ENCODE measurements at places on chromosomes 3 and 15.

DNA sequence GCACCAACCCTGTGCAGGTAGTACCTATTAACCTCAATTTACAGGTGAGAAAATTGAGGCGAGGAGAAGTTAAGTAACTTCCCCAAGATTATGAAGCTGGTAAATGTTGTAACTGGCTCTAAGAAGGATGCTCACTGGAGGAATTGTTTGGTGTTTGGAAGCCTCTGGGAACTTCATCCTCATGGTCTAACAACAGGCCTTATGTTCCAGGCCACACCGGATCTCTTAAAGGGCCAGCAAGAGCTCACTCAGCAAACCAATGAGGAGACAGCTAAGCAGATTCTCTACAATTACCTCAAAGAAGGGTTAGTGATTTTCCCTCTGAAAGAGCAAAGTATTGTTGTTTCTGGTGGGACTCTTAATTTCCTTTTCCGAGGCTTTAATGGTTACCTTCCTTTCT lies 63.9 kb downstream of the CGNL1 start:
- no peak for DNase-seq

- no peak for DNase-seq
These were observed 33.8 kb downstream of the HDC start for GRCh38 chr15:50231761-50232160.

GRCh38 chr3:34396288-34396687 lies 597.9 kb downstream of the PDCD6IP start:
- DNase-seq: no peak

GRCh38 chr3:71127052-71127831 lies 456.3 kb downstream of the FOXP1 start:
- no peak for DNase-seq

DNA sequence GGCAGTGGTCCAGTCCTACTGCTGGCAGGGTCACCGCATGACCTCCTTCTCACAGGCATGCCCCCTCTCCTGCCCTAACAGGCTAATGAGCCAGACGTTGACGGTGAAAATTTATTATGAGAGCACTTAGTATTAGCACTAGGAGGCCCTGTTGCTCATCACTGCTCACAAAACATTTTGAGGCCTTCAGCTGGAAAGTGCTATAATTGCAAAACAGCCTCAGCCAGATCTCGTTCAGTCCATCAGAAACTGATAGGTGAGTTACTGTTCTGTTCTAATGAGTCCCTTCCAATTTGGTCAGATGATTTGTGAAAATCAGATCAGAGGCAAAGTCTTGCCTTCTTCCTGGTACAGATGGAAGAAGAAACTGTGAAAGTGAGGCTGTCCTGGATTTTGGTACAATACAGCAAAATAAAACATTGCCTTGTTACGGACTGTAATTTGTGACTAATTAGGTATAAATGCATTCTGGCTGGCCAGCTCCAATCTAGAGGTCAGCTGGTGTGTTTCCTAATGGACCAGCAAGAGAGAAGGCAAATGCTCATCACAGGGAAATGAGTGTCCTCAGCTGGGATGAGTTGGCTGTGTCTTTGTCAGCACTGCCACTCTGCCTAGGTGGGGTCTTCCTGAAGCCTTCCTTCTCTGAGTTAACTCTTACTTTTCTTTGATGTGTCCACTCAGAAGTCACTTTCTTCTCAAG lies 316.8 kb downstream of the CHST2 start:
- DNase-seq: no peak

- DNase-seq: peak; percentile 26
These were observed 121.7 kb upstream of the PRR20G start for GRCh38 chr3:127409421-127410136.

DNA sequence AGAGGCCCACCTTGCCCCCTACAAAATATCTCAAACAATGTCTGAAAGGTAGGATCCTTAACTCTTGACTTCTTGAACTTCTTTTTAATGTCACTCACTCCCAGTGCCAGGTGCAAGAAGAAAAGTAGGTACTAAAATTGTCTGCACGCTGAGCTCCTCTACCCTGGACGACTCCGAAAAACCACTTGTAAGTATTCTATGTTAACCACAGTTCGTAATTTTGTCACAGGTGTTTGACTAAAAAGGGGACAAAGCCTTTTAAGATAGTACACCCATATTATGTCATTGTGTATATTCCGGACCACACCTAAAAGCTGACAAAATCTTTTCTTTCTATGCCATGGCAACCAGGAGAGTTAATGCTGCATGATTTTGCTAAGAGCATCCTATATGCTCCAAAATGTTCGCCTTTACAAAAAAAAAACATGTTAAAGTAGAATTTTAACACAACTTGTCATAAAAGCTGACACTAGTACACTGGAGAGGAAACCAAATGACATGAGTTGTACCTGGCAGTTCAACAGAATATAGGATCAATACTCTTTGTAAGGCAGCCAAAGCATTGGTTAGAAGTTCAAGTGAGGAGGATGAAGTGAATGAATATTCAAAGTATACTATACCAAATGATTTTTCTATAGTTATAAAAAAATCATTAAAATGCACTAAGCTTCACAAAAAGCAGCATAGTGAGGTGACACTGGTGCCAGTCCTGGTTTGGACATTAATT lies 210.5 kb downstream of the FOXP1 start:
- no peak for DNase-seq

DNA sequence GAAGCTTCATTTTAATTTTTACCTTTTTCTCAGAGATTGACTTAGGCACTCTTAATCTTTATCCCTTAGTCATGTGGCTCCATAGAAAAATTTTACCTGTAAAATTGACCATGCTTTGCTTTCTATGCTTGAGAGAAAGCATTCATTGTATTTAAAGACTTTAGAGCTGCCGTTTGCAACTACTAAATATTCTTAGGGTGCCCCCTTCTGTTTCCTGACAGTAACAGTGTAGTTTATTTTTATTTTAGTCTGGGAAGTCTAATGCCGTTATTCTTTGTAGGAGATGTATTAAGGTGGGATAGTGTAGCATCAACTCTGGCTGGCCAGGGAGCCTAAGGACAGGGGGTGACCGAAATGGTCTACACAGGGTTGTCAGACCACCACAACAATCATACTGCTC lies 84.5 kb upstream of the SYNPR start:
- no peak for DNase-seq

GRCh38 chr3:179734497-179735281 lies 81.8 kb downstream of the USP13 start:
- DNase-seq: no peak

GRCh38 chr3:15086699-15087098 lies 12.2 kb downstream of the RBSN start:
- no peak for DNase-seq

- DNase-seq: no peak
These were observed 453.7 kb downstream of the FGF12 start for GRCh38 chr3:192273697-192274010.

DNA sequence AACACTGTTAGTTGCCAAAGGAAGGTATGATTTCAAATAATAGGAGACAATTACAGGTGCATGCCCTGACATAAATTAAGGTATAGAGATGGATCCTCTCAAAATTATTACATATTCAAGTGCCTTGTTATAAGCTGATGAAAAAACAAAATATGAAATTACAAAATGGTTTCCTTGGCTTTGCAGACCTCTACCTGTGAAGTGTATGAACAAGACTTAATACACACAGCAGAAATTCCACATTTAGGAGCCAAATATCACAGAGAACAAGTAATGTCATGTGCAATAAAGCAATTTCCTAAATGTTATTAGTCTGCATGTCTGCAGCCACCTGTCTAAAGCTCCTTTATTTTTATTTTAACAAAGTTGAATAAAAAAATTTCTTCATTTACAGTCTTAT lies 151.5 kb downstream of the ALCAM start:
- DNase-seq: no peak

DNA sequence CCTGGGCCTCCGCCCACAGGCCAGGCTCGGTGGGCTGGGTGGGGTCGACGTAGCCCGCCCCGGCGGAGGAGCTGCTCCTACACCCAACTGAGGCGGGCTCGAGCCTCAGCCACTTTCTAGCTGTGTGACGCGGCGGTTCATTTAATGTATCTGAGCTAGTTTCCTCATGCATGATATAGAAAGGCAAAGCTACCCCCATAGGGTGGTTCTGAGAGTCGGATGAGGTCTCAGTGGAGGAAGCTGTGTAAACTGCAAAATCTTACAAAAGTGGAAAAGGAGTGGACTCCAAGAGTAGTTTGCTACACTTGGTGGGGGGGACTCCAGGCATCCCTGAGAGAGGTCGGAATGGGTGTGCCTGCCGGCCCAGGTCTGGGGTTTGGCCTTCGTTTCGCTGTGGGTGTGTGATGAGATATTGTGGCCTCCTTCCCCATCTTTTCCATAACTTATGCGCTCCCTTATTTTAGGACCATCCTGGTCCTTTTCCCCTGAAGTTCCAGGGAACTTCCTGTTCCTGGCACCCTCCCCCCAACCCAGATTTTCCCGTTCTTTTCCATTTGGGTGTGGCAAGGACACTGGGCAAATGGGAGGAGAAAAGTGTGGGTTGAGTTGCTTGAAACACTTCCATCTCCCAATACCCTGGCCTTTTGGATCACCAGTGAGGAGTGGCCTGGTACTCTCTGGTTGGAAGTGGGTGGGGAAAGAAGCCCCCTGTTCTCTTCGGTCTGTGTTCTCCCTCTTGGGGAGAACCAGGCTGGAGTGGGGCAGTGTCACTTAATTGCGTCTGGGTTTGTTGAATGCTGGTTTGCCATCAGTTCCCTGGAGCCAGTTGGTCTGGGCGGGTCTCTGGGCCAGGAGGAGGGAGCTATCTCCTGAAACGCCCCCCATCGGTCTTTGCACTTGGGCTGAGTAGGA lies 1.1 kb downstream of the PDIA5 start:
- DNase-seq: peak; percentile 49

- no peak for DNase-seq
These were observed 11.4 kb downstream of the LHFPL4 start for GRCh38 chr3:9542182-9542581.

DNA sequence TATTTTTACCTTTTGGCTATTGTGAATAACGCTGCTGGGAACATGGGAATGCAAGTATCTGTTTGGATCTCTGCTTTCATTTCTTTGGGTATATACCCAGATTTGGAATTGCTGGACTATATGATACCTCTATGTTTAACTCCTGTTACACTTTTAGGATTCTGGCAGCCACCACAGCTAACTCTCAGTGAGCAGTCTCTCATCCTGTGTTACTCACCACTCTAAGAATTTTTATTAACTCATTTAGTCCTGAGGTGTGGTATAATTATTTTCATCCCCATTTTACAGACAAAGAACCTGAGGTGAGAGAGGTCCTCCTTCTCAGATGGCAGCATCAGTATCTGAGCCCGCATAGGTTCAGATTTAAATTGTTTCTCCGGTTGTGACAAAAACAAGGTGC lies 1.1 kb downstream of the SPATA12 start:
- no peak for DNase-seq

DNA sequence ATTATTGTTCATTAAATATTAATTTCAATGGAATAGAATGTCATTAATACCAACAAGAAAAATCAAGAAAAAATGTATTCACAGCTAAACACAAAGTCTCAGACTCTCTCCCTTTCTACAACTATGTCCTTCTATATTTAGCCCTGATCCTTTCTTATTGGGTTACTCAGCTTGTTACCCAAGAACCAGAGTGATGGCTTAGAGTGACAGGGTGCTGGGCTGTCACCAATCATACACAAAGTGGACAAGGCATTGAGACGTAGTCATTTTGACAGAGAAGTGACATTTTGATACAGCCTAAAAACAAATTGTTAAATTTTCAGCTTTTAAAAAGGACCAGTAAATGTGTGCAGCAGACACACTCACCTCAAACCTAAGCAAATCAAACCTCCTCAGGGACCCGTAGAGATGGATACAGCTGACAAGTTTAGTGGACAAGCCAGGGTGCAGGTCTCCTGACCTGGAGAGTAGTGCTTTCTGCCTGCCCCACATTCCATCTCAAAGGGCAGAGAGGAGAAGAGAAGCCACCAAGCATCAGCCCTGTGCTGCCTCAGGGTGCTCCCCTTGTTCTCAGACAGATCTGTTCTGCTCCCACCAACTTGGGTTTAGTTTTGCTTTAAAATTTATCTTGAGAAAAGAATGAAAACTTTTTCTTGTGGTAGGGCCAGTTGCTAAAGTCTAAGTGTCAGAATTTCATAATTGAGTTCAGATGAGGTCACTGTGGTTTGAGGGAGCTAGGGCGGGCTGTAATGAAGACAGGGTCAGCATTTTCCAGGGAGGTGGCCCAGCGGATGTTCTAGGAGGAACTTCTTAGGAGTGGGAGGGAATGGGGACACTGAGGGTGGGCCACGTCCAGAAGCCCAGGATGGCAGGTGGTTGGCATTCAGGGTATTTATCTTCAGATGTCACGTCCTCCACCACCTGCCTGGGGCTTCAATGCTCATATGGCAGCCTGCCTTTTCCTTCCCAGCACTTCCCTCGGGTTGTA lies 136.5 kb upstream of the TBL1XR1 start:
- DNase-seq: peak; percentile 53

DNA sequence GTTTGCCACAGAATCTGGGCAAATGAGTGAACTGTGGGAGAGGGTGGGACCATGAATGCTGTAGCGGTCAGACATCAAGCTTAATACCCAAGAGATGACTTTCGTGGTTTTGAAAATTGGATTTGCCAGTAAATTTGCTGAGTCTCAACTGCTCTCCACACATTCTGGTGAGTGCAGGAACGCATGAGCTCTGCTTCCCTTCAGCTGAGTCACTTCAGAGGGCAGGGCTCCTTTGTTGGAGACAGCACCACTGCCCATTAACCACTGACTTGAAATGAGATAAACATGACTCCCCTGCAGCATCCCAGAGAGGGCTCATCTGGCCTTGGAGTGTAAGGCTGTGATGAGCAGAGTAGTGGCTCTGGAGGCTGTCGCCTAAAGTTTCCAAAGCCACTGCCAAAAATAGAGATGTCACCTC lies 22.6 kb downstream of the RARRES1 start:
- no peak for DNase-seq

- DNase-seq: no peak
These were observed 48.2 kb upstream of the MUC4 start for GRCh38 chr3:195859846-195860411.

DNA sequence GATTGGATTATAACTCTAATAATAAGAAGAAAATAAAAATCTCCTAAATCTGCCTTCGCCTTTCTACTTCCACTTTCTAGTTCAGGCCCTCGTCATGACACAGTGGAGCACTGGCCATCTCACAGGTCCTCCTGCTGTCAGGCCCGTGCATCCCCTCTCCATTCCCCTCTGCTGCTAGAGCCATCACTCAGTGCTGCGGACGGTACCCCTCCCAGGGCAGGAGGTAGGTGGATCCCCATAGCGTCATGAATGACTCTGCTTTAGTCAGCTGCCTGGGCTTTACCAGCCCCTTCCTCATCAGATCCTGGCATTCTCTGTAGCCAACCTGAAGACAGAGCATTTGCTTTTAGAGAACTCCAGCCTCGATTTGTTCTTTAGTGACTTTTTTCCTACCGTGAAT lies 12.0 kb upstream of the PPP1R2 start:
- peak; percentile 51 for DNase-seq

- peak; percentile 69 for DNase-seq
These were observed 692 bp upstream of the C15orf39 start for GRCh38 chr15:75200765-75201615.

- no peak for DNase-seq
These were observed 40.4 kb downstream of the GPD1L start for GRCh38 chr3:32146746-32147211.

DNA sequence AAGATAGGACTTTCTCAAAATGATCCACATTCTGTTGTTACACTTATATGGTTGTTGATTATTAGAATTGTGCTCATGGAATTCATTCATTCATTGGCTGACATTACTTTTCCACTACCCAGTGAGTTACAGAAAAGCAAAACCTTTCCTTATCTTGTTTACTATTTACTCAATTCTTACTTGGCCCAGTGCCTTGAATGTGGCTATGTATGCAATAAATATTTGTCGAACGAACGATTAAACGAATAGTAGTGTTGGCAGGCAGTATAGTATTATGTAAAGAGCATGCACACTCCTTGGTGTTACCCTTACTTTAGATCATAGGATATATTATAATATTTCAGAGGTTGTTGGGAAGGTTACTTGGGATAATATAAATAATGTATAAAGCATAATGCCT lies 31.0 kb downstream of the CTDSPL2 start:
- DNase-seq: no peak
